ENCODE measurements at places on chromosomes 1 and 21. TPM values are rescaled to one million over a fixed set of nuclear protein-coding genes. Genes with fewer than 3 reads are reported as not detected.

DNA sequence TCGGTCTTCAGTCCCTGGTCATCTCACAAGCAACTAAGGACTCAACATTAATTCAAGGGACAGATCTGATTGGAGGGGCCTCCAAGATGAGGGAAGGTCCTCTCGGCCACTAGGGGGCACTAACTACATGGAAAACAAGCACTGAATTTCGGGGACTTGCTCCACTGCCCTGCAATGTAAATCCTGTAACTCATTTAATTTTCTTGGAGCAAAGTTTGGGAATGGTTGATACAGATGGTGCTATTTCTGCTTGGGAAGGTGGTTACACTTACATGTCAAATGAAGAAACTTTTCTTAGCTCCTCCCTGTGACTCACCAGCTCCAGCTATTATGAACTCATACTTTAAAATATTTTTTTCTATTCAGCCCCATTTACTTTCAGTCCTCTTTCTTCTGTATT lies 97.4 kb upstream of the KCNJ15 start:
- peak; percentile 52 for DNase-seq

DNA sequence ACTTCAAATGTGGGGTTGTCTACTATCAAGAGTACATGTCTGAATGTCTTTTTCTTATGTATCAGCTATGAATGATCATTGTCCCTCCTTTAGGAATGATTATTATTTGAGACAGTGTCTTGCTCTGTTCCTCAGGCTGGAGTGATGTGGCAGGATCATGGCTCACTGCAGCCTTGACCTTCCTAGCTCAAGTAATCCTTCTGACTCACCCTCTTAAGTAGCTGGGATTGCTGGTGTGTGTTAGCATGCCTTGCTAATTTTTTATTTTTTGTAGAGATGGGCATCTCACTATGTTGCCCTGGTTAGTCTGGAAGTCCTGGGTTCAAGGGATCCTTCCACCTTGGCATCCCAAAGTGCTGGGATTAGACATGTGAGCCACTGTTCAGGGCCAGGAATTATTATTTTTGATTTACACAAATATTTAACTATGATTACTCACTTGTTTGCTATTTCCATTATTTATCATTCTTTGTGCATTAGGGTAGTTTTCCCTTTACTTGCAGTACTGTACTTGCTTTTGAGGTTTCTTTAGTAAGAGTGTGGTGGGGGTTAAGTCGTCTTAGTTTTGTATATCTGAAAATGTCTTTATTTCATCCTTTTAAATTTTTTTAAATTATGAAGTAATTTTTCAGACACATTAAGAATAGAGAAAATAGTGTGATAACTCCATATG lies 12.8 kb downstream of the S100A7 start:
- DNase-seq, result no peak

DNA sequence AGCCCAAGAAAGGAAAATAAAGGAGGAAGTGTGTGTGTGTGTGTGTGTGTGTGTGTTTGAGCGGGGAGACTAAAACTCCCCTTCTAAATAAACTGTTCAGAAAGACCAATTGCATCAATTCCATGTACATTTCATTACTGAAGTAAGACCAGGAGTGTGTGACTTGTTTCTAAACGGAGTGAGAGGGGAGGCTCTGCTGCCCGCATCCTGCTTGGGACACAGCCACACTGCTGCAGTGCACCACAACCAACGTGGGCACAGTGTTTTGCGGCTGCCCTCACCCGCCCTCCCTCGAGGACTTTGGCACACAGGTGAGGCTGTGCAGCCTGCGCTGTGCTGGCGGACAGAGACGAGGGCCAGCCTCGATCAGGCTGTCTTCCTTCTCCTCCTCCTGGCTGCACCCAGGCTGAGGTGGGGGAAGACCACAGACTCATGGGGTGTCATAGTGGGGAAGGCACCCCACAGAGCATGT lies 31.0 kb upstream of the H6PD start:
- no peak for DNase-seq

The OR2T11 gene
- total RNA-seq, result not detected

The CCDC17 gene
- total RNA-seq, result 5.8 TPM

Data from progenitor cell of endocrine pancreas (in vitro differentiated cells).